Hippocampal formation (tissue), 2 donors: ENCODE measurements at places on chromosomes 3 and 15.

GRCh38 chr15:99230867-99231266 is 18.5 kb downstream of the TTC23 start:
- no peak for DNase-seq

DNA sequence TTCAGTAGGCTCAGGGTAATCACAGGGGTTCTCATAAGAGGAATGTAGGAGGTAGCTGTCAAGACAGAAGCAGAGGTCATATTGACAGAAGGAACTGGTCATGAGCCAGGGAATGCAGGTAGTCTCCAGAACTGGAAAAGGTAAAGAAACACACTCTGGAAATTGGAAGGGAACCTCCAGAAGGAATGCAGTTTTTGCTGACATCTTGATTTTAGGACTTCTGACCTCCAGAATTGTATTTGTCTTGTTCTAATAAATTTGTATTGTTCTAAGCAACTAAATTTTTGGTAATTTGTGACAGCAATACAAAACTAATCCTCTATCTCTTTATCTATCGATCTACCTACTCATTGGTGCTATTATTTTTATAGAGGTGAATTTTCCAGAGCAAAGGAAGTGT is 49.2 kb downstream of the OTOL1 start:
- no peak for DNase-seq

GRCh38 chr15:85318732-85319076 is 61.7 kb upstream of the AKAP13 start:
- no peak for DNase-seq

DNA sequence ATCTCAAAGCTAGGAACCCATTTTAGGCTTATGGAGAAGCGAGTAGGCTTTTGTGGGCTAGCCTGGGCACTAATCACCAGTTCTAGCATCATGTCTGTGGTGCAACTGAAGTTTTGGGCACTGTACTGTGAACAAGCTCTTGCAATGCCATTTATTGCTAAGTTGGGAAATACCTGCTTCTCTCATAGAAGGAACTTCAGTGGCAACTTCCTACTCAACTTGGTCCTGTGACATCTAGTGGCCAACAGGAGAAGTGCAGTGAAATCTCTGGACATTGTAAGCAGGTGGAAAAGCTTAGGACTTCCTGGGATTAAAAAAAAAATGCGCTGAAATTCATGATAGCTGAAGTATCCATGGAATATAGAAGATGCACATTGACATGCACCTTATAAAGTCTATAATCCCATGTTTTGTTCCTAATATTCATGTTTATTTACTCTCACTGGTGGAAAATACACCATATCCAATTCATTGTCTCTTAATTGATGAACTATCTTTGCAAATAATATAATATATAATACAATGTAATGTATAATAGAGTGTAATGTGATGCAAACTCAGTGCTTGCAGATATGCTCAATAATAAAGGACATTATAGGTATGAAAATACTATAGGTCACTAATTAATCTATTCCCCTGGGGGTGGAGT is 6.5 kb upstream of the ALDH1A3 start:
- peak; percentile 73 for DNase-seq

- DNase-seq, result no peak
Measured at GRCh38 chr3:42438193-42438592, 27.8 kb upstream of the LYZL4 start.

GRCh38 chr15:27989427-27989826 is 109.7 kb downstream of the OCA2 start:
- no peak for DNase-seq

GRCh38 chr3:136543385-136543784 is 208.8 kb downstream of the STAG1 start:
- DNase-seq, result no peak

- DNase-seq, result no peak
Measured at GRCh38 chr3:69719587-69720122, 19.6 kb upstream of the MITF start.

- DNase-seq, result no peak
Measured at GRCh38 chr3:190205739-190206138, 85.0 kb upstream of the P3H2 start.

GRCh38 chr3:6799264-6799915 is 61.5 kb upstream of the GRM7 start:
- peak; percentile 1 for DNase-seq
